Stimulated activated CD4-positive, alpha-beta T cell treated with anti-CD3 and anti-CD28 coated beads, Interleukin-12 subunit alpha, Interleukin-12 subunit beta, amount 100 ng/mL, for 24 hours (primary cell): ENCODE measurements at places on chromosomes 4 and X.

DNA sequence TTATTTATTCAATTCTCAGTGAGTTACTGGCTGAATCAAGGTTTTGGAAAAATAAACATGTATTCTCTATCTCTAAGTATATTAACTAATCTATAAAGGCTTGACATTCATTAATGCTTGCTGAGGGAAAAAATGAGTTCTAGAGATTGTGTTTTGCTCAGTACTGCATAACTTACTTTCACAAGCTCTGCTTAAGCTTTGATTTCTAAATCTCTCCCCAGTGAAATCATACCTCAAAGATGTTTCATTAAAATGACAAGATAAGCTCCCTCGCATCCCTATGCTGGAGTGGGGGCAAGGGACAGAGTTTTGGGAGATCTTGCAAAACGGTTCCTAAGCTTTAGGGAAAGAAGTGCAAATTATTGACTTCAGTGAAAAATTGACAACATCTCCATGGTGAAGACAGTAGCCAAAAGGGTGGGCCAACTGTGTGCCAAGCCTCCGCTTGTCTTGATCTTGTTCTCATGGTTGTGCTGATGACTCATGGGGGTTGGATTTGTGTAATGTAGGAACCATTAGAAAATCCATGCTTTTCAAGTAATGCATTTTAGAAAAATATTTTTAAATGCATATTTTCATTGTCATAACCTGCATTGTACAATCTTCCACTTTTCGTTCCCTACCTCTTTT, 521.4 kb downstream of the RPA4 start:
- no peak for DNase-seq

- no peak for DNase-seq
Measured at GRCh38 chr4:7660176-7661039, 225.7 kb upstream of the PSAPL1 start.

DNA sequence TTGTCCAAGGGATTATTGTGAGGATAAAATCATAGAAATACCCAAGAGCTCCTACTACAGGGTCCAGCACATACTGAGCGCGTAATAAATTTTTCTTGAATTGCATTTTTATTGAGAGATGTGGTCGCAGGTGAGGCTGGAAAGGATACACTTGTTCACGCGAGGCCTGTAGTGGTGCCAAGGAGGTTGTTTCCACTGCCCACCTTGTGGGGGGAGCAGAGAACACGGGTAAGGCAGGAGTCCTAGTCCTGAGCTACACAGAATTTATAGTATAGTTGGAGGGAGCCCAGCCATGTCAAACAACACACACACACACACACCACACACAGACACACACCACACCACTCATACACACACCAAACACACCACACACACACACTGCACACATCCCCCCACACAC, 31.8 kb upstream of the CYP4V2 start:
- DNase-seq, result no peak

GRCh38 chr4:174358410-174358809, 74.7 kb downstream of the CEP44 start:
- no peak for DNase-seq

DNA sequence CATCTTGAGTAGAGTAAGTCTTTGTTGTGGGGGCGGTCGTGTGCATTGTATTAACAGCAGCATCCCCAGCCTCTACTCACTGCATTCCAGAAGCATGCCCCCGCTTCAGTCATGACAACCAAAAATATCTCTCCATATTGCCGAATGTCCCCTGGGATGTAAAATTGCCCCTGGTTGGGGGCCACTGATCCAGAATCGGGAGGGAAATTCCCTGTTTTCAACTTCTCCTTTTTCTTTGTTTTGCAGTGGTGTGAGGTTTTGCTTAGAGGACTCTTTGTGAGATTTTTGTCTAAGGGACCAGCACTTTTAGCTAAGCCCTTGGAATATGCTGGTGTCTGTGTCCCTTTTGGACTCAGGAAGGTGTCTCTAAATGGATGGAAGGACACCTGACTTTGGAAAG, 3.0 kb upstream of the IL13RA1 start:
- DNase-seq, result no peak
